CD4-positive, alpha-beta T cell treated with Interleukin-15 for 4 hours (primary cell): ENCODE measurements at places on chromosomes 16 and 17.

DNA sequence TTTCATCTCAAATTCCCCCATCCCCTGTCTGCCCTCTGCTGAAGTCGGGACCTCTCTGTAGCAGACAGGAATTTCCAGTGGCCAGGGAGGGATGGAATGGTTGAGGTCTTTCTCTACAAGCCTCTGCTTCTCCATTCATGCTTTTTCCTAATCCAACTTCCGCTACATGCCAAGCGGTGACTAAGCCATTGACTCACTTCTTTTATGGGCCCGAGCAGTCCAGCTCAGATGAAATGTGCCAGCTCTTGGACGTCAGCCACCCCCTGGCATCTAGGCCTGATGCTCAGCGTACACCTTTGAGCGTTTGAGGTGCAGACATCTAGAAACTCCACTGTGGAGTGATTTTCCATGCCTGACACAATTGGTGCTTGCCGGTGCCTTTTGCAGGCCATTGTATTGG lies 40.7 kb upstream of the GPR139 start:
- DNase-seq: no peak

DNA sequence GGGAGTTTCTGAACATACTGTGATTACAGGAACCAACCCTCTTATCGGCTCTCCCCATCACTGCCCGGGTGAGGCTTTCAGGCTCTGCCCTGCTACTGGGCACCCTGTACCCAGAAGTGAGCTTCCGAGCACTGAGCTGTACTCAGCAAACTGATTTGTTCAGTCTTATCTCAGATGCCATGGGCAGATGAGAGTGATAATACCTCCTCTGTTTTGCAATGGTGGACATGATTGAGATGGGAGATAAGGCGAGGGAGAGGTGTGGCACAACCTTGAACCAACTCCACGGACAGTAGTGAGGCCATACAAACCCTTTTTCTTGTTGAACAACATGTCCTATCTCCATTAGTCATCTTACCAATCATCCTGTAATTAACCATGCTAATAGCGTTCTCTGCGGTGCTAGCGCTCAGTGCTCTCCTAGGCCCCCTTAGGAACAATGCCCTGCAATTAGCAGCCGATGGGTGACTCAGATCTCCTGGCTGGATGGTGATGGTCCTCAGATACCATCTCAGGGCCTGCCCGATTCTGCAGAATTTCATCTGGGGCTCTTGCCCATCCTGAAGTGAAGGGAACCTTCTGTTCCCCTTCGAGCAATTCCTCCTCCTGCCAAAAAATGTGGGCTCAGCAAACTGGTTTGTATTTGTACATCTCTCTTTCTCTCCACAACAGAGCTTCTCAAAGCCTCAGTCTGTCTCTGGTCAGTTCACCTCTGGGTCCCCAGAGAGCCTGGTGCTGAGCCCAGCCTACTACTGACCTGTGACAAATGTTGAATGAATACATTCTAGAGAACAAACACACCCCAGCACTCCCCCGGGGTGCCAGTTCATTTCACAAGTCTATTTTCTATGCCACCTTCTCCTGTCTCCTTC lies 139.3 kb upstream of the IRX3 start:
- no peak for DNase-seq

- DNase-seq: no peak
Observed at GRCh38 chr17:77196251-77196650, 55.5 kb downstream of the SEC14L1 start.

DNA sequence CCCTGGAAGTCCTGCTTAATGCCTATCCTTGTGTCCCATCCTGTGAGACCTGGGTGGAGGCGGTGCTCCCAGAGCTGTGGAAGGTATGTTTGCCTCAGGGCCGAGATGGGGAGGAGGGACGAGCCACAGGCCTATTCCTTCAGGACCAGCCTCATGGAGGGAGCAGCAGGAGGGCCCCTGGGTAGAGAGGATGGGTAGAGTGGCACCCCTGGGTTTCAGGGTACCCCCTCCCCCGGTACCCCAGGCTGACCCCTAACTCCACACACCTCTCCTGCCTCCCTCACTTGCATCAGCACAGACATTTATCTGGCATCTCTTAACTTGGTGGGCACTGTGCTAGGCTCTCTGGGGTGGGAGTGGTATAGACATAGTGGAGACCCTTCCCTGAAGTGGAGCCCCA lies 7.1 kb downstream of the ASB16 start:
- DNase-seq: no peak

DNA sequence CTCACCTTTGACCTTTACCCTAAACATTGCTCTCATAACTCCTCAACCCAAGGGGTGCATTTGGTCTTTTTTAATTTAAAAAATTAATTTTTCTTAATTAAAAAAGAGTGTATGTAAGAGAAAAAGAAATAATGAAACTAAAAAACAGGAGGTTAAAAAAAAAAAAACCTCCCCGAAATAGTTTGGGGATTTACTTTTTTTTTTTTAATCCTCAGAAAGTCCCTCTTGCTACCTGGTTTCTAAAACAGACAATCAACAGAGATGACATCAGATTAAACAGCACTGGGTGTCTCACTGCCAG lies 301.3 kb downstream of the SOX9 start:
- no peak for DNase-seq

DNA sequence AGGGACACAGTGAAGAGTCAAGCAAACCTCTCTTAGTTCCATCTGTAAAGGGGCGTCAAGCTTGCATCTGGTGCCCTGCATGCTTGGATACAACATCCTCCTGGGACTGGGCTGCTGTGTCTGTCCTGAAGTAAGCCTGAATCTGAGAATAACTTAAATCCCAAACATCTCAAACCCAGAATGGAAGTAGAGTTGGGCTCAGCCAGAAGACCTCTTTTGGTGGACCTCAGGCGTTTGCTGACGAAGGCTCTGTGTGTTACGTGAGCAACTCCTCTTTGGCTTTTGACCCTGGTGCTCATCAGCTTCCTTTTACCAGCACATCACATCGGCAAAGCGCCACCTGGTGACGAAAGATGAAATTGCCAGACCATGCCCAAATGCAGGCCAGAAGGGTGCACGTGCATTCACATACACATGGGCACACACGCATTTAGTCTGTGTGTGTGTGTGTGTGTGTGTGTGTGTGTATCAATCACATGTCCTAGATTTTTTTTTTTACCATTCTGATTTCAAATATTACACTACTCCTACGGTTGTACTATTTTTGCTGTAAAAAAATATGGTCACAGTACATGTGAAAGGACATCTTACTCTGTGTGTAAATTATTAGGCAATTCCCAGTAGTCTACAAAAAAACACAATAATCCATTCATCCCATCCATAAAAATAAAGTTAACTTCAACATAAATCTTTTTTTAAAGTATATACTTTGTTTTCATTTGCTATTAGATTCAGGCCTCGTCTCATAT lies 41.1 kb upstream of the FOXJ1 start:
- DNase-seq: peak; percentile 96

DNA sequence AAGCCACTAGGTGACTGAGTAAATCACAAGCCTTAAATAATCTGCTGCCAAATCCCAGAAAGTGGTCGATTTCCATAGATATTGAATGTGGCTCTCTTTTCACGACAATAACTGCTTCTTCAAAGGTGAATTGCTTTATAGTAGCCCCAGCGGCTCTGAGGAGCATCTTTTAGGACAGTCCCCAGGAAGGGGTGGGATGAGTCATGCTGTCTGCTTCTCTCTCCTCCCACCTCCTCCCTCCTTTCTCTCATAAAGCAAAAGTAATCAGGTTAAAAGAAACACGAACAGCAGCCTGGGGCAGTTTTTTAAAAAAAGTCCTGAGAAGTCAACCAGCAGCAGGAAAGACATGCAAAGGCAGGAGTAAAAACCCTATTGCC lies 1.8 kb downstream of the KIAA0513 start:
- DNase-seq: peak; percentile 78

GRCh38 chr17:79392598-79392997 lies 218.3 kb downstream of the RBFOX3 start:
- no peak for DNase-seq

DNA sequence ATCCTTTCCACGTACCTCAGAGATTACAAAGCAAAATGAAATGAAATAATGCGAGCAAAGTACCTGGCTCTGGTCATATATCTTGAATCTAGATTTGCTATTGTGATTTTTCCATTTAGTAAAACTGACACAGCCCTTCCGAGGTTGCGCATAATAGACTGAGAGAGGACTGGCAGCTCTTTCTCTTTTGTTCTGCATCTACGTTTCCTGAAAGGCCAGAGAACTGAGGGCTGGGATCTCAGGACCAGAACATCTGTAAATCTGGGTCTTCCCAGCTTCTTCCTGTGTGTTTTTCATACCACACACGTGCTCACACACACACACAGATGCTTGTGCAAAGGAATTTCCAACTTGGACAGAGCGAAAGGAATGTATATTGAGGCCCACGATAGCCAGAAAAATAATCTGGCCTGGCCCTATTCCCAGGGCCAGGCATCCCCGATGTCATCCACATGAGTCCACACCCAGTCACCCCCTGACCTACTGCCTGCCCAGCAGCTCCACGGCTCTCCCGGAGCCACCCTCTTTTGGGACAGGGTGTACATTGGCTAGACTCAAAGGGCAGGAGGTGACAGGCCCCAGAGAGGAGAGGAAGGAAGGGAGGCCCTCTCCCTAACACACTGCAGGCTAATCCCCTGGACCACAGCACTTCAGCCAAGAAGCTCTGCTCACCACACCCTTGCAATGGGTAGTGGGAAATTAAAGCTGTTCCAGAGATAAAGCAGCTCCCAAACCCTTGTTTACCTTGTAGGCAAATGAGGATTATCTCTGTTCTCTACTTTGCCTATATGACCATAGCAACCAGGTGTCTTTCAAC lies 41.8 kb downstream of the NOL11 start:
- DNase-seq: no peak

DNA sequence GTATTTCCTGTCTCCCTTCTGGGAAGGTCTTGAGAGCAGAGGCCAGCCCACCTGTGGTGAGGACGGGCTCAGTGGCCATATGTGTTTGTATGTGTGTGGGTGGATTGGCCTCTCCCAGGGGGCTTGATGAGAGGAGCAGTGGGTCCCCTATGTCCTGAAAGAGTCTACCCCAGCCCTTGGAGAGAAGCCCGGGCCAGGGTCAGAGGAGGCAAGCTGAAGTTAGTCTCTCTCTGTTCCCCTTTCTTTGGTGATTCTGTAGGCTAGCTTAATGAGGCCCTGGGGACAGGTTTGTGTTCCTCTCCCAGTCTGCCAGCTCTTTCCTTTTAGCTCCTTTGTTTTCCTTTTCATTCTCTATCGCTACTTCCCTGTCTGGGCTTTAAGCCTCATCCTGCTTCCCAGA lies 23.8 kb upstream of the NFATC3 start:
- no peak for DNase-seq

DNA sequence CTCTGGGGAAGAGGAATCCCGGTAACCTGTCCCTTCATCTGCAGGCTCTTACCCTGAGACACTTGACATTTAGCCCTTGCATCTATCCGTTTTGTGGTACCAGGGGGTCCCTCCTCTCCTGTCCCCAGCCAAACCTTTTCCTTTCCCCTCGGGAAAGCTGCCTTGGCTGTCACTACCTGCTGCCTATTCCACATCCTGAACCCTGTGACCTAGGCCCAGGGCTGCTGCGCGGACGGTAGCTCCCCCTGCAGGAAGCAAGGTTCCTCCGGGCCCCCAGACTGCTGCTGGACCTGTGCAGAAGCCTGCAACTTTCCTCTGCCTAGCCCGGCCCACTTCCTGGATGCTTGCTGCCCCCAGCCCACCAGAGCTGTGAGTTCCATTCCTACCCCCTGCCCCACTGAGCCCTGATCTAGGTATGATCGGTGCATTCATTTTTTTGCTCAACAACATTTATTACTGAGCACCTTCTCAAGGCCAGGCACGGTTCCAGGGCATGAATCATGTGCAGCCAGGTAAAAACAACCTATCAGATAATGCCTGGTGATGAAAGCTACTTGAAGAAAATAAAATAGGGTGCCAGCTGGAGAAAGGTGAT lies 10.5 kb upstream of the ALDOA start:
- peak; percentile 47 for DNase-seq

DNA sequence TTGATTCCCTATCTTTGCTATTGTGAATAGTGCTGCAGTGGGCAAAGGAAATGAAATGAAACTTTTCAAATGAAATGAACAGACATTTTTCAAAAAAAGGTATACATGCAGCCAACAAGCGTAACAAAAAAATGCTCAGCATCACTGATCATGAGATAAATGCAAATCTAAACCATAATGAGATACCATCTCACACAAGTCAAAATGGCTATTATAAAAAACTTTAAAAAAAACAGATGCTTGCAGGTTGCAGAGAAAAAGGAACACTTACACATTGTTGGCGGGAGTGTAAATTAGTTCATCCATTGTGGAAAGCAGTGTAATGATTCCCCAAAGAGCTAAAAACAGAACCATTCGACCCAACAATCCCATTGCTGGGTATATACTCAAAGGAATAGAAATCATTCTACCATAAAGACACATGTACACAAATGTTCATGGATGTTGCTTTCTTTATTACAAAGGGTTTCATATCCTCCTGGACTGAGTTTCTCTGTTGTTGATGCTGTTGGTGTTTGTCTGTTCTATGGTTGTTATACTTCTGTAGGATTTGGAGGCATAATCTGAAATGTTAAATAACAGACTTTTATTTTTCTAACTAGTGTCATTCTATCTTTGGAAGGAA lies 99.3 kb upstream of the SOX9 start:
- DNase-seq: no peak

DNA sequence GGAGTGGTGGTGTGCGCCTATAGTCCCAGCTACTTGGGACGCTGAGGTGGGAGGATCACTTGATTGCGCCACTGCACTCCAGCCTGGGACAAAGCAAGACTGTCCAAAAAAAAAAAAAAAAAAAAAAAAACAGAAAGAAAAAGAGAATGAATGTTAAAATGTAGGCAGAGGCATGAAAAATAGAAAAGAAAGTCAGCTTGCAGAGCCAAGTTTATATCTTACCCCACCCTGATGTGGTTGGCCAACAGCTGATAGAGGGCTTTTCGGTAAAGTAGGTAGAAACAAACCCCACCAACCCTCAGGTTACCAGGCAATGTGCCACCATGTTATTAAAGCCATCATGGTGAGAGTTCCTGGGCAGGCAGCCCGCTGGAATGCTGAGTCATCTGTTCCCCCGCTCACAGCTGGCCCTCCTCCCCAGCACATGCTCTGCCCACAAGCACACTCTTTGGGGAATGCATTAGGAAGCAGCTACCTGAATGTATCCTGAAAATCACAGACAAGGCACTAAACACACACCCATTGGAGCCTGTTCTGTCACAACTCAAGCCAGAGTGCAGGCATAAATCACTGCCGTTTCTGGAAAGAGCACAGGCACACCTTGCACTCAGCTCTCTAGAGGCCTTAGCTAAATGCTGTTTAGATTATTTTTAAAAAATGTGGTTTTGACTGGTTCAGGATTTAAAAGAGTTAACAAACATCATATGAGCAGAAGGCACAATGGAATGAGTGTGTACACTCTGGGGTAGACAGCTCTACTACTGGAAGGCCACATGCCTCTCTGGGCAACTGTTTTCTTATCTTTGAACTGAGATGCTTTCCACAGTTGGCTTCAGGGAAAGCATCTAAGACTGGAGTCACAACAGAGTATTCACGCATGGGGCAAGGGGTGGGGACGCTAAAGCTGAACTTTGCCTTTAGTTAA lies 128.5 kb downstream of the PARN start:
- DNase-seq: no peak

GRCh38 chr17:58577696-58578095 lies 63.3 kb upstream of the MTMR4 start:
- peak; percentile 52 for DNase-seq
